Amygdala (tissue), 56 donors: ENCODE measurements at places on chromosomes 7 and 10.

GRCh38 chr10:4154191-4154715 is 369.2 kb upstream of the KLF6 start:
- DNase-seq, result no peak

GRCh38 chr7:156034397-156034796 is 222.1 kb upstream of the SHH start:
- no peak for DNase-seq

GRCh38 chr7:44283381-44284211 is 41.8 kb downstream of the CAMK2B start:
- no peak for DNase-seq

DNA sequence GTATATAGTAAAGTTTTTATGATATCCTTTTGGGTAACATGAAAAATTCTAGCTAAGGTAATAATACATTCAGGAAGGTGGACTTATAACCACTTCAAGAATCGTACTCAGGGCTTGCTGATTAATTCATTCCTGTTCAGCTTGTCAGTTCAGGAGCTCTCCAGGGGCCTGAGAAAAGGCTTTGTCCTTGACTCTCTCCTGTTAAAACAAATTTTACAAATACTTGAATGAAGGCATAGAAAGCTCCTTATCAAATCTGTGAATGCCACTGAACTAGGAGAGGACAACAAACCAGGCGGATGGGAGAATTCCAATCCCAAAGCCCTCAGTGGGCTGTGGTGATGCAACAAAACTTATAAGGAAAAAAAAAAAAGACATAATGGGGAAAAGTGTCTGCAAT is 354.5 kb upstream of the ZMIZ1 start:
- DNase-seq, result no peak
